ENCODE measurements at places on chromosomes 16 and 17.

DNA sequence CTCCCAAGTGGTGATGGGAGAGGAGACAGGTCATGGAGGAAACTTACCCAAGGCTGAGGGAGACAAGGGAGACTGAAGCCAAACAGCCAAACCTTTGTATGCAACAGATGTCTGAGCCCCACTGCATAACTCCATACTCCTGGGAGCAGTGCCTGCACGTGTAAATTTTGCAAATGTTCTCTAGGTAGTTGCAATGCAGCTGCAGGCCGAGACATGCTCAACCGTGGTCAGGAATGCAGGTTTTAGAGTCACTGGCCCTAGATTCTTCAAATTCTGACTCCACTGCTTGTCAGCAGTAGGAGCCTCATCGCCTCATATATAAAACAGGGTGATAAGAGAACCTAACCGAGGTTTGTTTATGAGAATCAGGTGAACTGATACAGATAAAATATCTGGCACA lies 11.5 kb downstream of the DYNLRB2 start:
- DNase-seq, result no peak

GRCh38 chr16:68575082-68575481 lies 36.0 kb downstream of the ZFP90 start:
- no peak for DNase-seq

DNA sequence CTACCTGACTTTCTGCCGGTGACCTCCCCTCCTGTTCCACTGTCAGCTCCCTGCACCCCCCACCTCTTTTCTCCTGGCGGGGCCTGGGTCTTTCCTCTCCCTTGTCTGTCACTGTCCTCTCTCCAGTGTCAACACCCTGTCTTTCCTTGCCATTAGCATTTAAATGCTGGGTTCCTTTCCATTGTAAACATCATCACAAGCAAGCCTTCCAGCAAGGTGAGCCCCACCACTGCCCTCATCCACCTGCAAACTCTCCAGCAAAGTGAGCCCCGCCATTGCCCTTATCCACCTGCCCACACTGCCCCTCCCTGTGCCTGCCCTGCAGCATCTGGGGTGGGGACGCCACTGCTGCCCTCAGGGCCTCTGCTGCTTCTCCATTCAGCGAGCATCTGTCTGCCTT lies 195.0 kb downstream of the ENGASE start:
- DNase-seq, result no peak

DNA sequence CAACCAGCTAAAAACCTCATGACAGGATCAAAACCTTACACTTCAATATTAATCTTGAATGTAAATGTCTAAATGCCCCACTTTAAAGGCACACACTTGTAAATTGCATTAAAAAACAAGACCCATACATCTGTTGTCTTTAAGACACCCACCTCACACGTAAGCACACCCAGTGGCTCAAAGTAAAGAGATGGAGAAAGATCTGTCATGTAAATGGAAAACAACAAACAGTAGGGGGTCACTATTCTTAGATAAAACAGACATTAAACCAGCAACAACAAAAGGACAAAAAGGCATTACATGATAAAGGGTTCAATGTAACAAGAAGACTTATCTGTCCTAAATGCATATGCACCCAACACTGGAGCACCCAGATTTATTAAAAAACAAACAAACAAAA lies 35.6 kb downstream of the SDR42E1 start:
- DNase-seq, result no peak

- no peak for DNase-seq
Measured at GRCh38 chr16:86984991-86985647, 332.1 kb downstream of the C16orf95 start.

GRCh38 chr16:84436196-84436595 lies 67.9 kb downstream of the ATP2C2 start:
- no peak for DNase-seq

GRCh38 chr17:9258115-9259015 lies 237.1 kb downstream of the NTN1 start:
- no peak for DNase-seq

DNA sequence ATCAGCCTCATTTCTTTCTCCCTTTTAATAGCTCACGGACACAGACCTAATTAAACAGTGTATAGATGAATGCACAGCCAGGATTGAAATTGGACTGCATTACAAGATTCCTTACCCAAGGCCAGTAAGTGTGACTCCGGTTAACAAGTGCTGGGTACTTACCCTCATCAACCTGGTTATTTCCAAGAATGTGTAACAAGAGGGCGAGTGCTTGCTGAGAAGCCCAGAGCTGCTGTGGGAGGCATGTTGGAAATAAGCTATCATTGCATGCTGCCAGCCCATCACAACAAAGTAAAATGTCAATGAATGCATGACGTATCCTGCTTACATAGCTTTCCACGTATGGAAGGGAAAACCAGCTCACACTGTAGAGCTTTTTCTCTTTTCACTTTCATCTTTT lies 19.5 kb downstream of the LYRM1 start:
- peak; percentile 54 for DNase-seq

DNA sequence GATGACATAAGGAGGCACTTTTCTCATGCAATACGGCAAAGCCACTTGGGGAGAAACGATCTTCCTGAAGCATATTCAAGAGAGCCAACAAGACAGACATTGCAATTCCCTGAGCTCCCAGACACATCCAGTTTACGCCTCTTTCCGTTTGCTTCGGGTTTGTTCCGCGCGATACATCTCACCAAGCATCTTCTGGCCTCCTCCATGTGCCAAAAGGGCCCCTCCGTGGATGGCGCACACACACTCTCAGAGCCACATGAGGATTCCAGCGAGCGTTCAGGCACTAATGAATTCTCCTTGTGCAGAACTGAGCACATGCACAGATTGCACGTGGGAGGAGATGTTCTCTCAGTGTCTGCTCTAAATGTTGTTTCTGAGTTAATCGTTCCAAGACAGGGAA lies 146.7 kb upstream of the SHISA6 start:
- DNase-seq, result no peak

DNA sequence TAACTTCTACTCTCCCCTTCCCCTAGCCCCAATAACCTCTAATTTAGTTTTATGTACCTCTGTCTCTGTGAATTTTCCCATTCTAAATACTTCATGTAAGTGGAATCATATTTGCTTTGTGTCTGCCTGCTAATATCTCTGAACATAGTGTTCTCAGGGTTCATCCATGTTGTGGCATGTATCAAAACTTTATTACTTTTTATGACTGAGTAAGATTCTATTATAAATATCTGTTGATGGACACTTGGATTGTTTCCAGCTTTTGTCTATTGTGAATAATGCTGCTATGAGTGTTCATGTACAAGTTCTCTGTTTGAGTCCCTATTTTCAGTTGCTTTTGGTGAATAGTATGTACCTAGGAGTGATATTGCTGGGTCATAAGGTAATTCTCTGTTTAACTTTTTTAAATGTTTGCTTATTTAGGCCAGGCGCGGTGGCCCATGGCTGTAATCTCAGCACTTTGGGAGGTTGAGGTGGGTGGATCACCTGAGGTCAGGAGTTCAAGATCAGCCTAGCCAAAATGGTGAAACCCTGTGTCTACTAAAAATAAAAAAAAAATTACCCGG lies 92.8 kb downstream of the CHD9 start:
- DNase-seq, result no peak

GRCh38 chr17:19248151-19248927 lies 11.2 kb downstream of the EPN2 start:
- DNase-seq, result peak; percentile 20

DNA sequence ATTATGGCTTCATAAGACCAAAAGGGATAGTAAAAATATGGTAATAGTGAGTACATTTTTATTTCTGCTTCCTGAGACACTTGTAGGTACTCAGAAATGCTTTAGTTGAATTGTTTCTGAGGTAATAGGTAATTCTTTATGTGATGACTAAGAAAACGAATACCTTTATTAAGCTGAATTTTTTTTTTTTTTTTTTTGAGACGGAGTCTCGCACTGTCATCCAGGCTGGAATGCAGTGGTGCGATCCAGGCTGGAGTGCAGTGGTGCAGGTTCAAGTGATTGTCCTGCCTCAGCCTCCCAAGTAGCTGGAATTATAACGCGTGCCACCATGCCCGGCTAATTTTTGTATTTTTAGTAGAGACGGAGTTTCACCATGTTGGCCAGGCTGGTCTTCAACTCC lies 1.9 kb downstream of the RAD51C start:
- DNase-seq, result no peak

DNA sequence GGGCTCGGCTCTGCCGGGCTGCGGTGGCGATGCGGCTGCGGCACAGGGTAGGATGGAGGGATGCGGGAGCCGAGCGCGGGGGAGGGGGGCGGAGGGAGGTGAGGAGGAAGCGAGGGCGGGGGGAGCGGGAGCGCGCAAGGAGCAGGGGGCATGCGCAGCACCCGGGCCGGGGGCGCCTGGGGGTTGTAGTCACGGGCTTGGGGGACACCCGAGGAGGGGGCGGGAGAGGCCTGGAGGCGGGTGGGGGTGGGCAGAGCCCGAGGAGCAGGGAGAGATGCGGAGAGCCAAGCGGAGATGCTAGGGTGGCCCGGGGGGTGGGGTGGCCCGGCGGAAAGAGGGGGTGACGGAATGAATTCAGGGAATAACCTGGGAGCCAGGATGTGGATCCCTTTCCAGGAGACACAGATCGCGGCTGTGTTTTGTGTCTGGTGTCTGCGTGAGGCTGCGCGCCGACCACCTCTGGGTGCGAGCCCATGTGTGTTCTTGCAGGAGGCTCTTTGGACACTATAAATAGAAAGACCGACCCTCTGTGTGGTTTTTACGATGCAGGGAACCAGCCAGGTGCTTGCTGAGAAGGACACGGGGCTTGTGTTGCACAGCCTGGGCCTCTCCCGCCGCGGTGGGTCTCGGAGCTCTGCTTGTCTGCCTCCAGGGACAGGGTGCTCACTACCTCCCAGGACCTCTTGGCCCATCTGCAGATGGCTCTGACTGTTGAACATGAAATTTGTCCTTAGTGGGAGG lies at the start of gene STX1B:
Gene STX1B, minus strand, starts transcription at position 54 of the 741 bp plus-strand sequence. CDS start 242 bp downstream, outside the sequence.
- no peak for DNase-seq

- no peak for DNase-seq
Measured at GRCh38 chr17:27049104-27049784, 244.7 kb upstream of the WSB1 start.

All from inflammatory macrophage treated with lipopolysaccharide for 4 hours (primary cell).